Activated T-helper 17 cell treated with anti-CD3 and anti-CD28 coated beads, Interleukin-2, amount 50 U/mL, for 72 hours (primary cell): ENCODE measurements at places on chromosomes 1 and 21. TPM values are rescaled to one million over a fixed set of nuclear protein-coding genes. Genes with fewer than 3 reads are reported as not detected.

Gene CRYAA
- total RNA-seq, result not detected

DNA sequence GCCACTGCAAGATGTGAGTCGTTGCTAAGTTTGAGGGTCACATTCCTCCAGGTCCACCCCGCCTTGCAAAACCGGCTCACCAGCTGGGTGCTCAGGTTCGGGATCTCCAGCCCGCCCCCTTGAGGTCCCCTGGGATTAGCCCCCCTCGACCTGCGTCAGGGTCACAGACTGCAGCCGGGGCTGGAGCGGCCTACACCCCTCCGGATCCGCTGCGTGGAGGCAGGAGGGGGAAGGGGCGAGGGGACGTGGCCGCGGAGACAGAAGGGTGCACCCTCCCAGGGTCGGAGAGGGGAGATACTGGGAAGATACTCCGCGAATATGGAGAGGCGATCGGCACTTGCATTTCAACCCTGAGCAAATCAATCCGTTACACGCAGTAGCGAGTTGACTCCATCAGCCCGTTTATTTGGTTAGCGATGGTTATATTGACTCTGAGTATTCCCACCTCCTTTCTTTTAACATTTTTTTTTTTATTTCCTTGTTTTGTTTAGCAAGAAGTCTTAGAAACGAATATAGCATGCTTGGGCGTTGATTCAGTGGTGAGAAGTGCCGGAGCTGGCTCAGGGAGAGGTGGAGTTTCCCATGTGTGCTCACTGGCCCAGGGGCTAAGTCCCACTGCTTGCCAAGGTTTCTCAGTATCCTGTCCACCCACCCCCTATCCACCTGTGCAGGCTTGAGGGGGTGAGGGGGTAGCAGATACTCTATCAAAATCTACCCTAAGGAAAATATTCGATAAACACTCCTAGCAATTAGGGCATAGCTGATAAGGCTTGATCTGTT is 997 bp downstream of the IFNAR2 start:
- peaks cover 30% of the 10 kb centered on the region for H3K4me1 ChIP-seq
- H3K4me3 ChIP-seq, result peak overlapping the region; percentile 74
- peak; percentile 30 for ATAC-seq
- H3K36me3 ChIP-seq, result peaks cover 39% of the 10 kb centered on the region
- H3K27ac ChIP-seq, result peak overlapping the region; percentile 81

GRCh38 chr1:22112554-22112953 is 30.3 kb downstream of the WNT4 start:
- peaks cover 8% of the 10 kb centered on the region for H3K4me1 ChIP-seq
- peaks cover 75% of the 10 kb centered on the region for H3K36me3 ChIP-seq
- H3K4me3 ChIP-seq, result no peak overlapping the region
- peak overlapping the region; percentile 64 for H3K27ac ChIP-seq

DNA sequence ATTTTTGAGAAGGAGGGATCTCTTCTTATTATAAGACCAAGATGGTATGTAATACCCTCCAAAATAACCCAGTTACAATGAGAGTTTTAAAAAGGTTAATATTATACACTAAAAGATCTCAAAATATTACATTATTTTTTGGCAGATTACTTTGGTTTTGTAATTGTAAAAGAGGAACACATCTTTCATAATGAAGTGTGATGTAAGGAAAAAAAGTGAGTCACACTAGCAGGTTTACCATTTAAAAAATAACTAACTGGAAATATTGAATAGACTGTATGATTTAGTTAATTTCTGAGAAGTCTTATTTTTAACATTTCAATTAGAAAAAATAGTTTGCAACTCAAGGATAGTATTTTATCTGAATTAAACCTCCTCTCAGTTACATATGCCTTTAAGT is 1.1 kb downstream of the F5 start:
- H3K4me1 ChIP-seq, result peaks cover 27% of the 10 kb centered on the region
- no peak for ATAC-seq
- peak overlapping the region; percentile 93 for H3K27ac ChIP-seq
- H3K36me3 ChIP-seq, result peaks cover 42% of the 10 kb centered on the region

GRCh38 chr1:223621312-223621734 is 44.2 kb downstream of the CAPN8 start:
- peak; percentile 86 for ATAC-seq
- no peak overlapping the region for H3K4me3 ChIP-seq
- no peak overlapping the region for H3K27ac ChIP-seq
- H3K36me3 ChIP-seq, result no peaks in the 10 kb centered on the region
- H3K4me1 ChIP-seq, result no peaks in the 10 kb centered on the region
- H3K27me3 ChIP-seq, result no peaks in the 10 kb centered on the region

GRCh38 chr1:155174324-155175280 is 953 bp downstream of the TRIM46 start:
- H3K27ac ChIP-seq, result peak overlapping the region; percentile 100
- H3K4me1 ChIP-seq, result peaks cover 24% of the 10 kb centered on the region
- ATAC-seq, result no peak
- peak overlapping the region; percentile 100 for H3K4me3 ChIP-seq
- peaks cover 70% of the 10 kb centered on the region for H3K36me3 ChIP-seq
- no peaks in the 10 kb centered on the region for H3K27me3 ChIP-seq

DNA sequence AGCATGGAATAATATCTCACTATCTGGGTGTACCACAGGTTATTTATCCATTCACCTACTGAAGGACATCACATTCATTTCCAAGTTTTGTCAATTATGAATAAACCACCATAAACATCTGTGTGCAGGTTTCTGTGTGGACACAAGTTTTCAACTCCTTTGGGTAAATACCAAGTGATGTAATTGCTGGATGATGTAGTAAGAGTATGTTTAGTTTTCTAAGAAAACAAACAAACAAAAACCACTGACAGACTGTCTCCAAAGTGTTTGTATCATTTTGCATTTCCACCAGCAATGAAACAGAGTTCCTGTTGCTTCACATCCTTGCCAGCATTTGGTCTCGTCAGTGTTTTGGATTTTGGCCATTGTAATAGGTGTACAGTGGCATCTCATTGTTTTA is 435.7 kb upstream of the PROX1 start:
- no peak for ATAC-seq
- H3K4me1 ChIP-seq, result no peaks in the 10 kb centered on the region
- no peak overlapping the region for H3K4me3 ChIP-seq
- H3K27me3 ChIP-seq, result peaks cover 3% of the 10 kb centered on the region
- H3K27ac ChIP-seq, result no peak overlapping the region
- H3K36me3 ChIP-seq, result no peaks in the 10 kb centered on the region
